Activated T-helper 1 cell treated with anti-CD3 and anti-CD28 coated beads, Interleukin-12 subunit alpha, Interleukin-12 subunit beta, Interleukin-2, Interleukin-4 antibody, amounts not matched to agents 30 ng/mL and 10 ng/mL and 1 ng/mL, durations not matched to agents 14 hours and 24 hours and 36 hours (primary cell): ENCODE measurements at places on chromosomes 5 and 9. TPM values are rescaled to one million over a fixed set of nuclear protein-coding genes. Genes with fewer than 3 reads are reported as not detected.

OR1Q1 gene
- total RNA-seq, result not detected in 2 replicates

ADAMTS2 gene
- total RNA-seq, result not detected in 2 replicates

FOXD1 gene
- total RNA-seq, result 0.13 and 0.15 TPM in 2 replicates

AJM1 gene
- total RNA-seq, result 5.1 and 5.8 TPM in 2 replicates

PNPLA7 gene
- total RNA-seq, result 0.71 and 1.2 TPM in 2 replicates

SMARCA2 gene
- total RNA-seq, result 105 and 108 TPM in 2 replicates

EPB41L4B gene
- 2.0 and 2.2 TPM in 2 replicates for total RNA-seq

EMB gene
- 80.6 and 81.8 TPM in 2 replicates for total RNA-seq

ZFYVE16 gene
- total RNA-seq, result 9.4 and 10.3 TPM in 2 replicates

MAT2B gene
- total RNA-seq, result 113 and 116 TPM in 2 replicates

LCN2 gene
- total RNA-seq, result not detected in 2 replicates
